Activated T-cell treated with anti-CD3 and anti-CD28 coated beads for 4 hours (primary cell): ENCODE measurements at places on chromosomes 7 and 10.

- DNase-seq, result no peak
These were observed 11.0 kb downstream of the MYO1G start for GRCh38 chr7:44967571-44968446.

- DNase-seq, result no peak
These were observed 43.6 kb downstream of the THNSL1 start for GRCh38 chr10:25059990-25060389.

GRCh38 chr10:21497177-21497807 lies 28.2 kb downstream of the SKIDA1 start:
- DNase-seq, result no peak

DNA sequence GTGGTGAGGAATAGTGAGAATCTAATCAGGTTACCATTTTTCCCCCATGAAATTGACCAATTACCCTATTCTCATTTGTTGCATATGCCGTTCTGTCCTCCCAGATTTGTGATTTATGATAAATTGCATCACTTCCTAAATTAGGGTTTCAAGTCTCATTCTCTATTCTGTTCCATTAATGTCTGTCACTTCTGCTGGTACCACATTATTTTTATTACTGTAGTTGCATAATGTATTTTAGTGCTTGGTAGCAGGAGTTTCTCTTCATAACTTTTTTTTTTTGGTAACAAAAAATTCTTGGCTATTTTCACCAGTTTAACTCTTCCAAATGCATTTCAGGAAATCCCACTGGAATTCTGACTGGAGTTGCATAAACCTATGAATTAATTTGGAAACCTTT lies 44.0 kb upstream of the FAM133B start:
- DNase-seq, result no peak

DNA sequence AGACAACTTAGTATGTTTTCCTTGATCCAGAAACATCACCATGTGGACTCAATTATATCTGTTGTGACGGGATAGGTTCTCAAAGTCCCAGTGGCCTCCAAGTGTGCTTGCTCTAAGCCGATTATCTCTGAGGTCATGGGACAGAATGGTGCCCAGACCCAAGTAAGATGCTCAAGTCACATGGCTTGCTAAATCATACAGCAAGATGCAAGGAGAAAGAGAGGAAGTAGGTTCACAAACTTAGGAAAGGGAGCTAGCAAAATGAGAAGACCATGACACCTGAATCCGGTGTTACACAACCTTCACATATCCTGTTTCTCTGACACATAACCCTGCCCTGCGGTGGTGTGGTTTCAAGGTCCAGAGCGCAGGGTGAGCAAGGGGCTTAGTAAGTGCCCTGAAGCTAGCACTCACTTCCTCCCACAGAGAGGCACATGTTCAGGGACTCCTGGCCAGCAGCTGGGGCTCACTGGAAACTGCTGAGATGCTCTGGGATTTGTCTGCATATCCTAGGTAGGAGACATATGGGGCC lies 590.9 kb upstream of the ANKRD30A start:
- peak; percentile 0 for DNase-seq

DNA sequence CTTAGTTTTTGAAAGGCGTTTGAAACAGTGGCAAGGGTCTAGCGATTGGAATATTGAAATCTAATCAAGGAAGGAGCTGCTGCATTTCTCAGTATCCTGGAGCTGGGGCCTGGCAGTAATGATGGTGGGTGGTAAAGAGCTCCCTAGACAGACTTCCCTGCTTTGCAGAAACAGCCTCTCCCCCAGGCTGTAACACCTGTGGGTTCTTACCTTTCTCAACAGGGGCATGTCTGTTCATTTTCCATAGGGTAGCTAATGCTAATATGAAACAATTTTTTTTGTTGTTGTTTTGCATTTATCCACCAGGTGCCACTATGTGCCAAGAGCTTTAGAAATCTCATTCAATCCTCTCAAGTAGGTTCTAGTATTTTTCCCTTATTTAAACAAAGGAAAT lies 345.5 kb downstream of the REEP3 start:
- no peak for DNase-seq

DNA sequence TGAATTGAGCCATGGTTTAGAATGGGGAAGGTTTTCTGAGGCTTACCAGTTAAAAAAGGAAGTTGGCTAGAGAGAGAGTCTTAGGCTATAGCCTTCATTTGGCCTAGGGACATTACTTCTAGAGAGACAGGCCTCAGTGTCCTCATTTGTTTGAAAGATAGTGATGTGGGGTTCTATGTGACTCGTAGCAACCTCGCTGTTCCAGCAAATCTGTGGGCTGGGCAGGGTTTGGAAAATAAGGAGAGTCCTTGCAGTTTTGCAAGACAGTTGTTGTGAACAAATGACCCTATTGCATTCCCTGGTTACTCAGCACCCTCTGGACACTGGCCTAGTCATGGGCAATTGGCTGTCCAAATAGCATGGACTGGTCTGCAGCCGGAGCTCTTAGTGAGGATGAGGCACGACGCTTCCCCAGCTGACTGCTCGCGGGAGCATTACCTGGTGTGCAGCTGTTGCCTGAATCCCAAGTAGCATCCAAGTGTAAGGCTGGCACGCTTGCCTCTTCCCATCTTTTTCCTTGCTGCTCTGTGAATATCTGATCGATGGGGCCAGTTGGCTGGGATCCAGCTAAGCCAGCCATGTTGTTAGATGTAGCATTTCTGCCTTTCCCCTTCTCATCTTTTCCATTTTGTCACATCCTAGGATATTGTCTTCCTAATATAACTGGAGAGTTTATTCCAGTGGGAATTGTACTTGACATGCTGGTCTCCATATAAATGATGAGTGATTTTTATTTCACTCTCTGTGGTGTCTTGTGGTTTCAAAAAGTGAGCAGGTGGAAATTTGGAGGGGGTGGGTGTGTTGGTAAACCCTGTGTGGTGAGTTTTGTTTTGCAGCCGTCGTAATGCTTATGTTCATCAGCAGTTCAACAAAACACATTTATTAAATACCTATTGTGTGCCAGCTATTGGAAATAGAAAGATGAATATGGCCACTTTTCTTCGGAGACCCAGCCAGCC lies 99.8 kb downstream of the SND1 start:
- DNase-seq, result peak; percentile 2
